Occipital lobe (tissue), 3 donors: ENCODE measurements at places on chromosomes 6 and 20.

- DNase-seq: no peak
These were observed 9.5 kb upstream of the SUPT3H start for GRCh38 chr6:45387236-45387635.

DNA sequence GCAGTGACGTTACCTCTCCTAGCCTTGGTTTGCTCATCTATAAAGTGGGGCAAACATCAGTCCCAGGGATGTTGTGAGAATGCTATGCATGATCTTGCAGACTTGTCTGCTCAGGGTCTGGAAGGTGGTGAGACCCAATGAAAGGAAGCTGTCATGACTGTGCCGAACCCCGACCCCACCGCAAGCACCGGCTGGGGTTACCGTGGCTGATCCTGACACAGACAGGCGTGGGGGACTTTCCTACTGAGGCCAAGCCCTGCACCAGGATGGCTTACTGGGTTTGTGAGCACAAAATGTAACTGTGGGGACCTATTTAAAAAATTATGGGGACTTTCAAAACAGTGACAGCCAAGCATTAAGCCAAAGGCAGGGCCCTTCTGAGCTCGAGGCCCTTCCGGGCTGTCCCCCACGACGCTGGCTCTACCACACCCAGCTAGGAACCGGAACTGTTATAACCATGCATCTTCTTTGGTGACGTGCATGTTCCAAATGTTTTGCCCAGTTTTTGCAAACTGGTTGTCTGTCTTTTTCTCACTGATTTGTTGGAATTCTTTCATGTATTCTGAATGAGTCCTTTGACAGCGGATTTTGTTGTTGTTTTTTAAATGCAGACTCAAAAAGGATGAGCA, 76.6 kb upstream of the PMEPA1 start:
- DNase-seq: no peak

- DNase-seq: no peak
These were observed 101.1 kb downstream of the CDK19 start for GRCh38 chr6:110714143-110714542.

GRCh38 chr6:91509711-91510110, 922.8 kb upstream of the MAP3K7 start:
- no peak for DNase-seq

- DNase-seq: no peak
These were observed 65.9 kb downstream of the BCAS1 start for GRCh38 chr20:54004445-54004844.

GRCh38 chr6:161396539-161396938, 122.7 kb upstream of the AGPAT4 start:
- no peak for DNase-seq

- DNase-seq: no peak
These were observed 49.2 kb downstream of the FYN start for GRCh38 chr6:111823831-111824607.
